ENCODE measurements at places on chromosomes 4 and X.
A peak's percentile ranks its signal among the peaks of the same experiment; 100 is the strongest.

GRCh38 chr4:165610679-165611437 lies 232.1 kb downstream of the CPE start:
- no peak for DNase-seq

GRCh38 chr4:153018684-153019083 lies 82.6 kb downstream of the FHDC1 start:
- no peak for DNase-seq

DNA sequence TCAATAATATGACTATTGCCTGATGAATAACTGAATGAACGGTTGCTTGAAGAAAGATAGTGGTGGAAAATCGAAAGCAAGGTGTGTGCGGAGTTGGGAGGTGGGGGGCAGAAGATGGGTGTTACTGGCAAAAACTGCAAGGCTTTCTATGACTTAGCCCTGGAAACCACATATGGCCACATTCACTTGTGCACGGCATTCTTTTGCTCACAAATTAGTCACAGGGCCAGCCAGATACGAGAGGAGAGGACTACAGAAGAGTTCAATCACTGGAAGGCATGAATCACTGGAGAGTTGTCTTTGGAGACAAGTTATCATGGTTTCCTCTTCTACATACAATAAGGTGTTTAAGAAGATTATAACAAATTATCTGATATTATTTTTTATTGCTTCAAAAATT lies 626.5 kb upstream of the CPEB2 start:
- DNase-seq, result no peak

DNA sequence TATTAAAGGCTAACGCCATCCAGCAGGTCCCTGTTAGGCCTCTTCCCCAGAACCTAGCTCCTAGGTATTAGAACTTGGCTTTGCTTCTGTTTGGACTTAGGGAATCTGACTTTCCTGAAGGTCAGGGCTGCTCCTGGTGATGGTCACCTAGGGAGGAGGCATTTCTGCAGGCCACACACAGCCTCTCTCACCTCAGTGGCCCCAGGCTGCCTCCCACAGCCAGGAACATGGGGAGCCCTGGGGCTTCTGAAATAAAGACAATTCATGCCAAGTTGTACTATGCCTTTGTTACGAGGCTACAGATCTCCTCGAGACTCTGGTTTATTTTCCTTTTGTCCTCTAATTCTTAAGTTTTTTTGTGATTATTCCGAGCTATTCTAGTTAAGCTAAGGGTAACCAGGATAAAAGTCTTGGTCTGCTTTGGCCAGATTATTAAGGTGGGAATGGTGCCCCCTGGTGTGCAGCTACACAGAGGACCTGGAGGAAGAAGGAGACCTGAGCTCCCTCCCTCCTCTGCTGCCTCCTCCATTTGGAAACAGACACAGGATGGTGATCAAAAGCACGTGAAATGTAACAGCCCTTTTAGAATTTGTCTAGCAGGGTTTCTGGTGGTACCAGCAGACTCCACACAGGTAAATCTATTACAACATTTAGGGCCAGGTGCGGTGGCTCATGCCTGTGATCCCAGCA lies 131.0 kb downstream of the DCLK2 start:
- DNase-seq, result peak; percentile 62

GRCh38 chr4:4838051-4838935 lies 21.2 kb upstream of the MSX1 start:
- no peak for DNase-seq

- no peak for DNase-seq
Observed at GRCh38 chr4:126341927-126342326, 1027.2 kb downstream of the FAT4 start.

DNA sequence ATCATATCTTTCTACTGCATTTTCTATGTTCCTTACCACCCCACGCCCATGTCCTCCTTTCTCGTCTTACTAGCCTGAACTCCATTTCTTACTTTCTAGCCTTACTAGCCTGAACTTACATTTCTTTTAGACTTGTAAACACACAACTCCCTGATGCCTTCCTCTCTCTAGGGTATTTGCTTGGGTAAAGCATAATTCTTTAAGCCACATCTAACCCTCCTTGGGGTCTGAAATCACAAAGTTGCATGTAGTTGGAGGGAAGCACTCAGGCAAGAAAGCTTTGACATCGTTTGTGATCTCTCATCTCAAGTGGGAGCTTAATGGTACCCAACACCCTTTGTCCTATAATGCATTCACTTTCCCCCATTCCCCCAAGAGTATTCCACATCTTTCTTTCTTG lies 124.4 kb downstream of the SPOCK3 start:
- no peak for DNase-seq

- DNase-seq, result peak; percentile 80
Observed at GRCh38 chr4:38189445-38189844, 229.2 kb downstream of the PTTG2 start.

DNA sequence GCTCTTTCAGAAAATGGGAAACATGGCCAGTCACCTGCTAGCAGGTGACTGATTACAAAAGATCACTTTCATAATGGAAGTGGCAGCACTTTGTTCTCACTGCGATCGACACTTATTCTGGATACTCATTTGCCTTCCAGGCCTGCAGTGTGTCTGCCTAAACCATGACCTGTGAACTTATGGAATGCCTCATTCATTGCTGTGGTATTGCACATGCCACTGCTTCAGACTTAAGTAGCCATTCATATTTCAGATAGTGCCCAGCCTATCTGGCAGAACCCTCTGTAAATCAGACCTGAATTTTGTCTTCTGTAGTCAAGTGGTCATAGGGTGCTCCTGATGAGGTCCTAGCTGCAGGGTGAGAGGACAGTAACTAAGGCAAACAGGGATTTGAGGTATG lies 23.3 kb upstream of the MGST2 start:
- no peak for DNase-seq

DNA sequence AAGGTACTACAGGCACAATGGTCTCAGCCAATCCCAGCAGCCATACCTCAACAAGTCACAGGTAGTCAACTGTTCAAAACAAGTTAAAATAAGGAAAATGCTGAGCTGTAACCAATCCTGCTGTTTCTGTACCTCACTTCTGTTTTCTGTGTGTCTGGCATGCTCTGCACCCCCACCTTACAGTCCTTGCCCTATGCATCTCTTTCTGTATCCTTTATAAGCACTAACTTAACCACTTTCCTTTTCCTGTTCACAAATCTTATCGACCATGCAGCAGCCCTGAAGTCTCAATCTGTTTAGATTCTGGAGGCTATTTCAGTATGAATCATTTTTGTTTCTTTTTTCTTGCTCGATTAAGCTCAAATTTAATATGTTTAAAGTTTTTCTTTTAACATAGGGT lies 12.5 kb upstream of the FAM13A start:
- no peak for DNase-seq

DNA sequence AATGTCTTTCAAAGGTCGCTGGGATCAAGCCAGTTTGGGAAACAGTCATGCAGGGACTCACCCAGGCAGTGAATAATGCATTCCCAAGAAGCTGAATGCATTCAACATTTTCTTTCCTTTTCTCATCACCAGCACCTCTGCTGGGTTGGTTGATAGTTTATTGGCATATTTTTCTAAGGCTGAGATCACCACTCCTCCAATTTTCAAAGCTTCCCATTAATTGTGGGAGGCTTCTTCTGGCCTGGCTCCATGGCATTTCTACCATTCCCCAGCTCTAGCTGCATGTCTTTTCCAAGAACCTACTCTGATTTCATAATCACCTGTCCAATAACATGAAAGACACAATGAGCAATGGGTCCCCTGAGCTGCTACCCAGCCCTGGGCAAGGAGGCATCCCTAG lies 35.8 kb downstream of the CHRDL1 start:
- no peak for DNase-seq

DNA sequence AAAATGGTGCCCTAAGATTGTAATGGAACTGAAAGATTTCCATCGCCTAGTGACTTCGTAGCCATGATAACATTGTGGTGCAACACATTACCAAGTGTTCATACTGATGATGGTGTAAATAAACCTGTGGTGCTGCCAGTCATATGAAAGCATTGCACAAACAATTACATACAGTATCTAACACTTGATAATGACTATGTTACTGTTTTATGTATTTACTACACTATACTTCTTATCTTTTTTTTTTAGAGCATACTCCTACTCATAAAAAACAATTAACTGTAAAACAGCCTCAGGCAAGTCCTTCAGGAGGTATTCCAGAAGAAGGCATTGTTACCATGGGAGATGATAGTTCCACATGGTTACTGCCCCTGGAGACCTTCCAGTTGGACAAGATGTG lies 152.7 kb upstream of the EDNRA start:
- DNase-seq, result no peak

DNA sequence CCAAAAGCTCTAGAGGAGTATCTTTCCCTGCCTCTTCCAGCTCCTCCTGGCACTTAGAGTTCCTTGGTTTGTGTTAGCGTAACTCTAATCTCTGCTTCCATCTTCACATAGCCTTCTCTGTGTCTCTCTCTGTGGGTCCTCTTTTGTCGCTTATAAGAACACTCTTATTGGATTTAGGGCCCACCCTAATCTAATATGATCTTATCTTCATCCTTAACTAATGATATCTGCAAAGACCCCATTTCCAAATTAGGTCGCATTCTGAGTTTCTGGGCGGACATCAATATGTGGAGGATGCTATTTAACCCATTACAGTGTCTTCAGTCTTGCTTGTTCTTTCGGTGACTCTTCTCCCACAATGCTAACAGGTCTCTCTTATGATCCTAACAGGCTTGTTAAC lies 72.3 kb downstream of the CC2D2A start:
- no peak for DNase-seq

All from dermis microvascular lymphatic vessel endothelial cell (primary cell).